Fibroblast of upper back skin (primary cell): ENCODE measurements at places on chromosomes 4 and X.

- DNase-seq, result no peak
These were observed 5.2 kb downstream of the TRIM2 start for GRCh38 chr4:153209410-153209809.

DNA sequence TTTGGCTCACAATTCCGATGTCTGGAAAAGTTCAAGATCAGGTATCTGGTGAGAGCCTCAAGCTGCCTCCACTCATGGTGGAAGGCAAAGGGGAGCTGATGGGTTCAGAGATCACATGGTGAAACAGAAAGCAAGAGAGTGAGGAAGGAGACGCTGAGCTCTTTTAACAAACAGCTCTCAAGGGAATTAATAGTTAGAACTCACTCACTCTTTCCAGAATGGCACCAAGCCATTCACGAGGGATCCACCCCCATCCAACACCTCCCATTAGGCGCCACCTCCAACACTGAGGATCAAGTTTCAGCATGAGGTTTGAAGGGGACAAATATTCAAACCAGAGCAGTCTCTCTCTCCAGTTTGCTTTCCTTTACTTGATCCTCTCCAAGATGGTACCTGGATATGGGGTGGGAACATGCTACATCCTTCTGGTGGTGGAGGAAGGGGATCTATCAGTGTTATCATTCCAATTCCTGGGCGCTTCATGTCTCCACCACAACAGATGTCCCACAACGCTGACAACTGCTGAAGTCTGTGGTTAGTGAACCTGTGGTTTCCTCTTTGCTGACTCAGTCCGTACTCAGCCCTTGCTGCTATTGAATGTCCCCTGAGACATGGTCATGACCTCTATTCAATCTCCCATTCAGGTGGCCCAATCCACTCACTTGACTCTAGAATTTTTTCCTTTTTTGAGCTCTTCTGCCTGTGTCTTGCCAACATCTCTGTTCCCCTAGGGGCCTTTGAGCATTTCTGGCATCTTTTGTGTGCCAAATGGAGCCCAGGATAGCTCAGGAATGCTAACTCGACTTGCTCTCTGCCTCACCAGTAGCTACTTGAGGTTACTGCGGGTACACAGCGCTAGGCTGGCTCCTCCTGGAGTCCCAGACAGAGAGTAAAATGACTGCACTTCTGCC lies 395.2 kb downstream of the MID1IP1 start:
- DNase-seq, result peak; percentile 89

GRCh38 chrX:22366166-22366702 lies 93.5 kb downstream of the CBLL2 start:
- peak; percentile 56 for DNase-seq

DNA sequence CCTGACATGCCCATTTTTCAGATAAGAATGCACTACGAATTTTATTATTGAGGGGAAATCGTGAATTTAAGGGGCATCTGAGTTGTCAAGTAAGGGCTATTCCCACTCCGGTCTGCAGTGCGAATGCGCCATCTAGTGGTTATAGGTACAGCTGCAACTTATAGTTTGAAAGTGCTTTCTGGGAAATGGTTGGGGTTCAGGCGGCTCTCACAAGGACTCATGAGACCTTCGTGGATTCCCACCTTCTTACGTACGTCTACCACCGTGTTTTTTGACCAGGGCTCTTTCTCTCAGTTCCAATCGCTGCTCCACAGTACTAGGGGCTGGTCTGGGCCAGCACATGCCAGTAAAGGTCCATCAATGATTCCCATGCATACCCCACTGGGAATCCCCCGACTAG lies 12.3 kb downstream of the MSL3 start:
- peak; percentile 44 for DNase-seq

DNA sequence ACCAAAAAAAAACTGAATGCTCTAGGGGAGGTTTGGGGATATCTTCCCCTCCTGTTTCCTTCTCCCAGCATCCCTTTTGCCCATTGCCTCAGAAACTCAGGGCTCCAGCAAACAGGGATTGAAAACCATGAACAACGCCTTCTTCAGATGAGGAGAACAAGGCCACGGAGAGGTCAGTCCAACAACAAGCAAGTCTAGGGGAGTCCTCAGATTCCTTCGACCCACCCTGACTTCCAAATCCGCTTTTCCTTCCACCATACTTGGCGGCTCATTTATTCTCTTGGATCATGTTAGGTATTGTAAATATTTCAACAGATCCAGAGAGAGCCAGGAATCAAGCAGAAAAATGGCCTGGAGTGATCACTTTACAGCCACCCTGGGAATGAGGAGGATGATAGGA lies 21.9 kb downstream of the REELD1 start:
- DNase-seq, result no peak
